ENCODE measurements at places on chromosomes 12 and 14. TPM values are rescaled to one million over a fixed set of nuclear protein-coding genes. Genes with fewer than 3 reads are reported as not detected.

GNPTAB gene
- 19.9 TPM for total RNA-seq

SMOC1 gene
- total RNA-seq, result not detected

ADCY4 gene
- 0.84 TPM for total RNA-seq

ABCC9 gene
- total RNA-seq, result 0.04 TPM

DNA sequence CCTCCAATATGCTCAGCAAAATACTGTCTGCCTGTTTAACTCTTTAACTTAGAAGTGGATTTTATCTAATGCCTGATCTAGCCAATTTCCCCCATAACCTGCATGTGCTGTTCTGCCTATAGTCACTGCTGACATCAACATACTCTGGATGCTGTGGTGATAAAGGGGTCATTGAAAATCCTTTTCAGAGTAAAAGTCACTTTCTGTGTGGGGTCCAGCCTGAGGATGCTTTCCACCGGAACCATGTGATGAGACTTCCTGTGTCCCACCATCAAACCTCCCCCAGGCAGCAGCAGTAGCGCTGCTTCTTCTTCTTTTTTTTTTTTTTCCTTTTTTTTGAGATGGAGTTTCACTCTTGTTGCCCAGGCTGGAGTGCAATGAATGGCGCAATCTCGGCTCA lies 607.0 kb downstream of the BCL11B start:
- DNase-seq, result peak; percentile 4

DNA sequence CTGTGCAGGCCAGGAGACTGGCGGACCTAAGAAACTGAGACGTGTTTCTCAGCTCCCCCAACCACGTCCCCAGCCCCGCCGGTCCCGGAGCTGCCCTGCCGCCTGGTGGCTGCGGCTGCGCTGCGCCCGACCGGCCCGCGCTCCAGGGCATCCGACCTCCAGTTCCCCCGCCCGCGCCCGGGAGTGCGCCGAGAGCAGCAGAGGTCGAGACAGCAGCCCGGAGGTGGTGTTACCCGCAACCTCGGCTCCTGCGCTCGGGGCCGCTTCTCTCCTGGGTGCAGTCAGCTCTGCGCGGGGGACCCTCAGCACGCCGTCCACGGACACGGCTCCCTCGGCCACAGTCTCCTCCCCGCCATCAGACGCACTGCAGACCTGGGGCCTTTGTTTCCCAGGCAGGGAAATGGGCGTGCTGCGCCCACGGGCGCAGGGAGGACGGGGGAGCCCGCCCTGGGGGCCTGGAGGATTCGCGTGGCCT lies 21.6 kb upstream of the GPR132 start:
- peak; percentile 76 for DNase-seq

- DNase-seq, result no peak
Measured at GRCh38 chr14:34184126-34184525, 233.3 kb upstream of the EGLN3 start.

- no peak for DNase-seq
Measured at GRCh38 chr14:90574188-90575131, 177.6 kb downstream of the CALM1 start.
